T-helper 1 cell treated with Interleukin-12 subunit alpha and Interleukin-12 subunit beta and Interleukin-4 antibody, amounts not matched to agents 30 ng/mL and 1 ng/mL, for 36 hours (primary cell): ENCODE measurements at places on chromosomes 6 and 20. TPM values are rescaled to one million over a fixed set of nuclear protein-coding genes. Genes with fewer than 3 reads are reported as not detected.

The ZSCAN31 gene
- 0.56 and 1.3 TPM in 2 replicates for total RNA-seq

The MYLK4 gene
- total RNA-seq = 0.29 TPM in 2 replicates

The YWHAB gene
- 273 and 278 TPM in 2 replicates for total RNA-seq

The SEL1L2 gene
- not detected in 2 replicates for total RNA-seq

The RIMS4 gene
- not detected in 2 replicates for total RNA-seq

The PPP1R14C gene
- 0.15 TPM in 1 of 2 replicates, not detected in the other for total RNA-seq

The HSPA12B gene
- not detected in 2 replicates for total RNA-seq

The APOBEC2 gene
- not detected in 2 replicates for total RNA-seq
